ENCODE measurements at places on chromosomes 7 and 10.

DNA sequence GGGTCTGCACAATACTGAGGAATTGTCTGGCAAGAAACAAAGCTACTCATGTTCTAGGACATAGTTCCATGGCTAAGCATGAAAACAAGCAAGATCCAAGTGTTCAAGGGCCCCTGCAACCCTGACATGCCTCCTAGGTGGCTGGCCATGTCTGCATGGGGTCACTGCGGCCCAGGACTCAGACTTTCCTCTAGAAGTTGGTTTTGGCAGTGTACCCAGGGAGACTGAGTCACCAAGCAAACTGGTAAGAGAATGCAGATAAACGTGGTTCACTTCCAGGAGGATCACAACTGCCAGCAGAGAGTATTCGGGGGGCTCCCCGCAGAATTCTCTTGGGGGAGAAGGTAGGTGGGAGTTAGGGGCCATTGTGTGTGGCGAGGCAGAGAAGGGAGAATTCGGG is 7.4 kb upstream of the PFKFB3 start:
- ATAC-seq: no peak

- ATAC-seq: no peak
Measured at GRCh38 chr7:504221-505111, 15.2 kb downstream of the PDGFA start.

DNA sequence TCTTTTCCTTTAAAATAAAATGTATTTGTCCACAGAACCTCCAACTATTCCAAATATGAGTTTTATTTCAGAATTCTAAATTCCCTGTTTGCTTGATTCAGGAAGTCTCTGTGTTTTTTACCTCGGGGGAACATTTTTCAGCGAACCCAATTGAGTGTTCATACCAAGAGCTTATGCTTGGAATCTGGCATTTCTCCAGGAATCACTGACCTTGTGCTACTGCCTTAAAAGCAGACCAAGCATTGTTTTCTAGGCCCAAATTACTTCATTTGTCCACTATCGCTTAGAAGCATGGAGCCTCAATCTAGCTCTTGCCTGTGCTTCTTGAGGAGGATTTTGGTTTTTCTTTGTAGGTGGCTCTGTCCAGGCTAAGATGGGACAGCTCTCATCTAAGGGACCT is 59.4 kb downstream of the EBLN1 start:
- no peak for ATAC-seq

DNA sequence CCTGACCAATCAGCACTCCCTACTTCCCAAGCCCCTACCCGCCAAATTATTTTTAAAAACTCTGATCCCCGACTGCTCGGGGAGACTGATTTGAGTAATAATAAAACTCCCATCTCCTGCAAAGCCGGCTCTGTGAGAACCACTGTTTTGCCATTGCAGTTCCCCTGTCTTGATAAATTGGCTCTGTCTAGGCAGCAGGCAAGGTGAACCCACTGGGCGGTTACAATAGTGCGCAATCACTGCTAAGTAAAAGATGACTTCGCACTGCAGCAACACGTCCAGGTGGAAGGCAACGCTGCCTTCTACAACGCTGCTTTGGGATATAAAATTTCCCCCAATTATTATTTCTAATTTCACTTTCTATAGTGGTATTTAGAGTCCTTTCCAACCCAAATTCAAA is 8.9 kb downstream of the SLC37A3 start:
- no peak for ATAC-seq

- no peak for ATAC-seq
Measured at GRCh38 chr7:155785536-155785935, 26.7 kb downstream of the SHH start.

DNA sequence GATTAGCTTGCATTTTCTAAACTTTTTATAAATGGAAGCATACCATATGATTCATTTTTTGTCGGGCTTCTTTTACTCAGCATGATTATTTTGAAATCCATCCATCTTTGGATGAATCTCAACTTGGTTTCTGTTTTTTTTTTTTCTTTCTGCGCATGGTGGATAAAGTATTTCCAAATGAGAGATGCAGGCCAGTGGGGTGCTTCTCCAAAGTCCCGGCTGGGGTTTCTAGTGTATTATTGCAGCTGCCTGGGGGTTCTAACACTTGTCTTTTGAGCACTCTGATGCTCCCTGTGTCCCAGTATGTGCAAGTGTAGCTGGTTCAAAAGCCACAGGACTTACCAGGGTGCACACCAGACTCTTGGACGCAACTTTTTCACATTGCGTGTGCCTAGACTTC is 70.9 kb upstream of the LOXL4 start:
- ATAC-seq: peak; percentile 17

DNA sequence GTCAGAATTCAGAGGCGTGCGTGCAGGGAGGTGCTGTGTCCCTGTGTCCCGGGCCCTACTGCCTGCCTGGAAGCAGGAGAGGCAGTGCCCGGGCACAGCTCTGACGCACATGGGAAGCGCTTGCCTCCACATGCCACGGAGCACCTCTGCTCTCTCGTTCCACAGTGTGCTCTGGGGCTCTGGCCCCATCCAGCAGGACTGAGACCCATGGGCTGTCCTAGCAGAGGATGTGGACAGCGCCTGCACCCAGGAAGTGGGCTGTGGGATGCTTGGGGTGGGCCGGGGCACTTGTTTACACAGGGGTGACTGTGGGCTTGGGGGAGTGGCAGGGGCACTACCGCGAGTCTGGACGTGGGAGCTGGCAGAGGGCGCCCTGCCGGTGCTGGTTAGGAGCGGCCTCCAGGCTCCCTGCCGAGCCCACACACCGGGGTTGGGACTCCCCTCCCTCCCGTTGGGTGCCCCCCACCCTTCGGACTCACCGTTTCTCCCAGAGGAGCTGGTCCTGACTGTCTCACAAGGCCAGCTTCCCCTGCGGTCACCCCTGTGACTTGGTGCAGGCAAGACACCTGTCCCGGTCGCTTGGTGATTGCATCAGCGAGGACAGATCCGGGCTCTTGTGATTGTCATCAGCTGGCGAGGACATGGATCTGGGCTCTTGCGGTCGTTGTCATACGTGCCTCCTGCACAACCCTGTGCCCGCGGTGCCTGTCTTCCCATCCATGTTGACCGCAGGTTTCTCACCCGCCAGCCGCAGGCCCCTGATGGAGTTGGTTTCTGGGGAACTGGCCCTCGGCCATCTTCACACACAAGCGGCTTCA is 83.1 kb downstream of the NKX6-2 start:
- ATAC-seq: no peak

DNA sequence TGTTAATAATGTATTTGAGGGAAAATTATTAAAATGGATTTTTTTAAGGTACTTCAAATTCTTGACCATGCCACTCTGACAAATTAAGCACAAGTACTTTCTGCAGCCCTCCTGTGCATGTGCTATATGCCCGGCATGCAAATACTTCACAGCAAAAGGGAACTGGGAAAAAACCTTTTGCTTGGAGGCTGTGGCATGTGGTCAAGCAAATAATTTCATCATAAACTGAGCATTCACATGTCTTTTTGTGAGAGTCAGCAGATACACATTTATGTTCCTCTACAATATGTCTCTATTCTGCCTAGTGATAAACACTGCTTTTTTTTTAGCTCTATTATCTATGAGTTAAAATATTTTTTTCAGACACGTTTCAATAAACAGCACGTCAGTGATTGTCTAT is 53.7 kb upstream of the SEMA3A start:
- ATAC-seq: no peak

GRCh38 chr10:129466703-129467358 is at the start of gene MGMT:
Gene MGMT, plus strand, starts transcription at chr10:129467241.
- peak; percentile 91 for ATAC-seq

DNA sequence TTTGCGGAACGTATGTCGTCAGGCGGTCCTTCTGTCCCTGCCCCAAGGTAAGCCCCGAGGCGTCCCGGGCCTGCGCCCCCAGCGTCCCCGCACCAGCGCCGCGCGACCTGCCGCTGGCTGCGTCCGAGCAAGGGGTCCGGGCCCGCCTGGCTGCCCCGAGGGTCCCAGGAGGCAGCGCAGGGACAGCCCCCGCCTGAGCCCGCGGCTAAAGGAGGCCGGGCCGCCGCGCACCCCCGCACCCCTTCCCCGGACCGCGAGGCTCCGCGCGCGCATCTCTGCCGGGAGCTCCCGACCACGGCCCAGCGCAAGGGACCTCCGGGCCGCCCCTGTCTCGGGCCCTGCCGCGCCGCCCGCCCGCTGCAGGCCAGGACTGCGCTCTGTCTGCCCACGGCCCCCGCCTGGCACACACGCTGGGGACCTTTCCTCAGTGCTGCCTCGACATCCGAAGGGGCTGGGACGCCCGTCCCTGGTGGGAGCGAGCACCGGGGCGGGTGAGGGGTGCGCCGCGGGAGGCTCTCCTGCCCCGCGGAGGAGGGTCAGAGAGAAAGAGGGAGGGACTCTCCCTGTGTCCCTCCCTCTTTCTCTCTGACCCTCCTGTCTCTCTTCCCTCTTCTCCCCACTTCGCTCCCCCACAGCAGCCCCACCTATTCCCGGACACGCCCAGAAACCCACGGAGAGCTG is 25.0 kb downstream of the SHH start:
- peak; percentile 67 for ATAC-seq

GRCh38 chr10:469947-470338 is 219.5 kb downstream of the DIP2C start:
- no peak for ATAC-seq

DNA sequence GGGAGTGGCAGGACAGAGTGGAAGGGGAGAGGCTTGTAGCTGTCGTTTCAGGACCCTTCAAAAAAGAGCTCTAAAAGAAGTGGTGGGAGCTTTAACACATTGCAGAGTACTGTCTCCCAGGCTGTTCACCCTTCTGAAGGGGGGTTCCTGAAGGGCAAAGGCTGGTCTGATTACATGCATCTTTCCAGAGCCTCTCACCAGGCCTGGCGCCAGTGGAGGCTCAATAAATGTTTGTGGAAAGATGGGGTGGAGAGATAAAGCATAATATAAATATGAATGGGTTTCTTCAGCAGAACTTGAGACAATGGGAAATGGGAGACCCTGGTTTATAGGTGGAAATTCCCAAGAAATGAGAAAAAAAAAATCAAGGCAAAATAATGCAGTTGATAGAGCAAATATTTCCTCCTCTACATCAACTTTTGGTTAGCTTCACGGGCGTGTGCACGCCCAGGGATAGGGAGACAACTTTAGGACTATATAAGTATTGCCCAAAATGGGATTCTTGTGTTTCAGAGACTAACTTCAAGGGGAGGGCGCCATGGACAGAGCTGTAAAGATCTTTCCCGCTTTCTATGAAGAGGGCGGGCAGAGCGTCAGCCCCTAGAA is 613 bp upstream of the BUB3 start:
- no peak for ATAC-seq

DNA sequence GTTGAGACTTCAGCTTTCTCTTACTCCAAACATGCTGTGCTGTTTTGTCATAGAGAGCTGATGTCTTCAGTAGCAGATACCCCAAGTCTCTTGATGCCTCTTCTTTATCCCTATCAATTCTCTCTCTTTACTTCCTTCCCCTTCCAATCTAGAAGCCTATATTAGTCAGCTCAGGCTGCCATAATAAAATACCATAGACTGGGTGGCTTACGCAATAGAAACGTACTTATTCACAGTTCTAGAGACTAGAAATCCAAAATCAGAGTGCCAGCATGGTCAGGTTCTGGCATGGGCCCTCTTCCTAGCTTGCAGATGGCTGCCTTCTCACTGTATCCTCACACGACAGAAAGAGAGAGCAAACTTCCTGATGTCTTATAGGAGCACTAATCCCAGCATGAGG is 9.0 kb upstream of the GARS1 start:
- no peak for ATAC-seq

DNA sequence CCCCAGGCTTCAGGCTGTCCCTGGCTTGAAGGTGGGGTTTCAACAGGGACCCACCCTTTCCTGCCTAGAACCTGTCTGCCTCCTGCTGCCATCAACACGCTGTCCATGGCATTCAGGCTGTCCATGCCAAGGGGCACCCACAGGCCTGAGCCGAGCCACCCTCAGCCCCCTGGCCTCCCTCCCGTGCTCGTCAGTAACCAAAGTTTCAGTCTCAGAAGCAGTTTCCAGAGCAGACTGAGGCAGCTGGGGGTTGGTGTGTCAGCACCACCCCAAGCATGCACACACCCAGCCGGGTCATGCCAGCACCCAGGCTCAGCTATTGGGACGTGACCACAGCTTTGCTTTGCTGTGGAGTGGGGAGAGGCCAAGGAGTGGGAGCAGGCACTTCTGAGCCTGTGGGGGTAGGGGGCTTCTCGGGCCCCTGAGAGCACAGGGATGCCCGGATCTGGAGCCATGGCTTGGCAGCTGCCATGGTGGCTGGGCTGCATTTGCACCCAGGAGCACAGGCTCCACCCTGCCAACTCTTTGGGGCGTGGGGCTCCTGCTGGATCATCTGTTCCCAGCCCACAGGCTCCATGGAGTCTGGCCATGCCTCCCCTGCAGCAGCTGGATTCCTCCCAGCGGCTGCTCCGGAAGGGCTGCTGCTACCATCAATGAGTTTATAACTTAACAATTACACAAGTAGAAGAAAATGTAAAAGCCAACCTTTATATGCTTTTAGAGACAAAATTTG is 314.5 kb upstream of the SEMA3C start:
- ATAC-seq: no peak

GRCh38 chr10:3046210-3046779 is 21.1 kb upstream of the PFKP start:
- ATAC-seq: no peak

DNA sequence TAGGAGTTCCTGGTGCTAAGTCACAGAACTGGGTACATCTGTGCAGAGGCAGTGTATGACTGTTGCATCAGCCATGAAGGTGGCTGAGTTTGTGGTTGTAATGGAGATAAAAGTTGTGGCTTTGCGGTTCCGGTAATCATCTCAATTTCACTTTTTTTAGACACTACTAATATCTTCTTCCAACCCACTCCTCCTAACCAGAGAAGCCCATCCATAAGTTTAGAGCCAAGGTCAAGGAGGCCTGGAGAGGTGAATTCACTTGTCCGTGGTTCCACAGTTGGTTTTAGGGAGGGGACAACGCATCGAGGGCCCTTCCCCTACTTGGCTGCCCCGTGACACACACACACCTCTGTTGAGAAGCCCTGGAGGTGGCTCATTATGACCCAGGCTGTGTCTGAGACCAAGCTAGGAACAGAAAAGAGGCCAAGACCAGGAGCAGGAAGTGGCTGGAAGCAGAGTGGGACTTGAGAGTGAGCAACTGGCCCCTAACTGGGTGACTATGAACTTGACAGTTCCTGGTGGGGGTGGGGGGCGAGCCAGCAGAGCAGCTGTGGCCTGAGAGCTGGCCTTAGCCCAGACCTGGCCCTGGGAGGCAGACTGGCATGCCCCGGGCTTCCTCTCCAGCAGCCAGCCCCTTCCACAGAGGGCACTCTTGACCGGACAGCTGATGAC is 66.8 kb upstream of the COL13A1 start:
- ATAC-seq: no peak

- no peak for ATAC-seq
Measured at GRCh38 chr10:9175200-9175599, 1120.7 kb downstream of the GATA3 start.

Measured in SK-N-SH treated with all-trans-retinoic acid at 6 μM for 48 hours (cell line).